ENCODE measurements at places on chromosomes 6 and 20.

GRCh38 chr6:112761740-112762139 lies 414.6 kb downstream of the RFPL4B start:
- no peak for DNase-seq

GRCh38 chr6:153957394-153957793 lies 81.6 kb upstream of the OPRM1 start:
- no peak for DNase-seq

GRCh38 chr6:167845856-167846255 lies 19.1 kb downstream of the AFDN start:
- no peak for DNase-seq

GRCh38 chr20:16708602-16709001 lies 21.2 kb upstream of the SNRPB2 start:
- no peak for DNase-seq

GRCh38 chr6:80636689-80637088 lies 530.2 kb downstream of the BCKDHB start:
- DNase-seq = no peak

GRCh38 chr20:19683188-19683587 lies 74.9 kb upstream of the RIN2 start:
- DNase-seq = no peak

- DNase-seq = no peak
Observed at GRCh38 chr6:112245511-112246203, 8.7 kb downstream of the LAMA4 start.

DNA sequence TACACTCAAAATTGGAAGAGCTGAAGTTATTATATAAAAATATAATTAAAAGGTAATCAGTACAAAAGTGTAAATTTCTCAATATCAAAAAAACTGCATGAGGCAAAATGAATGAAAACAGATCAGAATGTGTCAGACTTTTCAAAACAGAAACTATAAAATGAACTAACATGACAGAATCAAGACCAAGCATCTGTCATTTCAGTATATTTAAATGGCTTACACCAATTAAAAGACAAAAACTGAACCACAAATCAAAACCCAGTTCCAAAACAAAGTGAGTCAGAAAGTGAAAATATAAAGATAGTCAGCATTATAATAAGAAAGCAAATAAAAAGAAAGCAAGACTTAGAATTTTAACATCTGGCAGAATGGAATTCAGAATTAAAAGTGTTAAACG lies 289.7 kb downstream of the UBE3D start:
- no peak for DNase-seq

DNA sequence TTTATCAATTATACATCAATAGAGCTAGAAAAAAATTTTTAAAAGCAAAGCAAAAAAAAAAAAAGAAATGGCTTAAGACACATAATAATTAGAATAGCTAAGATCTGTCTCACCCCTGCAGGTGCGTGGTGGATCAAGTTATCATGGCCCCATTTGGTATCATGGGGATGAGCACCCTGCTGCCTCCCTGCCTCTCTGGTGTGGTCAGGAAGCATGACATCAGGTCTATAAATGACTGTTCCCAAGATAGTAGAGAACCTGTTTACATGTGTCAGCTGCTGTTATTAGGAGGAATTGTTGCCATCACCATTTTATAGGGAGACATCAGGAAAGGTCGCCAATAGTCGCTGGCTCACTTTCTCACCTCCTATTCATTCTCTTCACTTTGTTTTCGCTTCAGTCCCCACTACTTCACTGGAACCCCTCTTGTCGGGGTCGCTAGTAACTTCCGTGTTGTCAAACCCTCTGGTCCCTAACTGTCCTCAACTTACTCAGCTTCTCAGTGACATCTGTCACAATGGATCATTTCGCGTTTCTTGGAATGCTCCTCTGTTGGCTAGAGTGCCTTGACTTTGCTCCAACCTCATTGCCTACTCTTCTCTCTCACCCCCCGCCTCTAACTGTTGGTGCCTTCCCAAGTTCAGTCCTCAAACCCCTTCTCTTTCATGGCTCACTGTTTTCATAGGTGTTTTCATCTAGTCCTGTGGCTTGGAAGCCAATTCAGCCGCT lies 4.7 kb downstream of the DNTTIP1 start:
- DNase-seq = no peak

GRCh38 chr6:62923728-62924127 lies 287.5 kb upstream of the FKBP1C start:
- no peak for DNase-seq

Measured in left hindlimb (tissue), 1 donor.